ENCODE measurements at places on chromosomes 1 and 21.

- DNase-seq, result no peak
These were observed 1.5 kb downstream of the A3GALT2 start for GRCh38 chr1:33319186-33319948.

DNA sequence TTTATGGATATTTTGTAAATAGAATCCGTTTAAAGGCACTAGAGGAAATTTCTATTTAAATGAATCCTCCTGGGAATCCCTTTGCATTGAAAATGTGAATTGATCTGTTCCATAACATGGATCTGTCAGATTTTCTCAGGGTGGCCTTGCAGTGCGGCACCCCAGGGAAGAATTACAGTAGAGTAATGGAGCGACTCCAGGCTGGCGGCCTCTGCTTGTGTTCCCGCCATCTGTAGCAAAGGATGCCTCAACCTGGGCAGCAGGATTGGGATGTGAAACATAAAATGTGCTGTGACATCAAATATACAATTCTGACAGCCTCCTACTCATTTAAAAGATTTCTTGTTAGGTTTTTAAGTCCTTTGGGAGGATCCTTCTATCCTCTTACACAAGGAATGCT is 115.9 kb downstream of the RHOU start:
- DNase-seq, result no peak

DNA sequence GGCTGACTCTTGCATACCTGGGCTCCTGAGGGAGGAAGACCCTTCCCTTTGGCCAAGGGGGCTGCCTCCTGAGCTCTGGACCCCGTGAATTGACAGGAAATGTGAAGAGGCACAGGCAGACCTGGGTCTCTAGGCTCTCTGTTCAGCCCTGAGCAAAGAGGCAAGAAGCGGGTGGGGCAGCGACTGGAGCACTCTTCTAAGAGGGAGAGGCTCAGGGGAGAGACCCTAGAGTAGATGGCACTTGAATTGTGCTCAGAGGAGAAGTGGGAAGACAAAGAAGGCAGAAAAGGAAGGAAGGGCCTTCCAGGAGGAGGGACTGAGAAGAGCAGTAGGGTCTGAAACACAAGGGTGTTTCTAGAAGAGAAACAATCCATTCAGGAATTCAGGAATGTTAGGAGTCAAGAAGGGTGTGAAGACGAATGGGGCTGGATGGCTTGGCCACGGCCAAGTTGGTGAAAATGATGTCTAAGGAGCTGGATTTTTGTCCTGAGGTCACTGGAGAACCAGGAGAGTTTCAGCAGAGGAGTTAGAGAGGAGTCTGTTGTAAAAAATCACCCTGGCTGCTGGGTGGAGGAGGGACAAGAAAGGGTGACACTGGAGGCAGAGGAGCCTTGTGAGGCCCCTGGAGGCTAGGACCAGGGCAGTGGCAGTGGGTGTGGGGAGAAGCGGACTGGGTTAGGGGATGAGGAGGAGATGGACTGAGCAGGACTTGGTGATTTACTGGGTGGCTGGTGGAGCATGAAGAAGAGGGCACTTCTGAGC is 5.3 kb downstream of the TIE1 start:
- DNase-seq, result no peak

DNA sequence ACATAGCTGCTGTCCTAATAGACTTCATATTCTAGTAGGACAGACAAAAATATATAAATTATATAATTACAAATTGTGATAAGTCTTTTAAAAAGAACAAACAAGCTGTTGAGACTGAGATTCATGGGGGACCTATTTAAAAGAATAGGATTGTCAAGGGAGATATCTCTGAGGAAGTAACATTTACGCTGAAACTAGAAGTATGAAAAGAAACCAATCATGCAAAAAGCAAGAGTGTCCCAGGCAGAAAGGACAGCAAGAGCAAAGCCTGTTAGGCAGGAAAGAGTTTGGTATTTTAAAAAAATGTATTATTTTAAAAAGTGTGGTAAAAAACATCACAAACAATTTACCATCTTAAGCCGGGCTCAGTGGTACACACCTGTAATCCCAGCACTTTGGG is 9.1 kb upstream of the METTL13 start:
- DNase-seq, result no peak

DNA sequence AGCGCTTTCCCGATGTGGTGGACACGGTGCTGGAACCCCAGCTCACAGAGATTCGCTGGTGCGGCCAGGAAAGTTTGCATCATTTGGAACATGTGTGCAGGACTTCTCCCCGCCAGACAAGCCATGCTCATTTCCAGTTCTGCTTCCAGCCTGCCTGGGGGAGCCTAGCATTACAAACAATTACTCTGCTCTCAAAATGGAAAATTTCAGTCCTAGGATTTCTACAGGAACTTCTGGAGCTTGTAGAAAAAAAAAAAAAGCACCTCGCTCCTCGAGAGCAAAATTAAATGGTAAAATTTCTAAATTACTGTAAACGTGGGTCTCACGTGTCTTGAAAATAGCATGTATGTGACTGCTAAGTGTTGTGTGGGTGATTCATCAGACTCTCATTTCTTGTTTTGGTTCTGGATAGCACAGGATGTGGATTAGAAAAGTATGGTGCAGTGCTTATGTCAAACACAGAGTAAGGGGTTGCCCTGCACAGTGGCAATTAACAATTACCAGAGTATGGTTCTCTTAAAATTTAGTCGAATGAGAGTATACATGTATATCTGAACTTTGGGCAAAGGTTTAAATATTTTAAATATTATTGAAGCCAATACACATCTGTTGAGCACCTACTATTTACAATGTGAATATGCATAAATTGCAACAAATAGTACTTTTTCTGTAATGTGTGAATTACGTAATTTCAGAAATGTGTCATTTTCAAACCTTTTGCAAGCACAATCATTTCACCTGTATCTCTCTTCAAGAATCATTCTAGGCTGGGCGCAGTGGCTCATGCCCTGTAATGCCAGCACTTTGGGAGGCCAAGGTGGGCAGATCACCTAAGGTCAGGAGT is 61.8 kb upstream of the PTGFRN start:
- DNase-seq, result peak; percentile 83

DNA sequence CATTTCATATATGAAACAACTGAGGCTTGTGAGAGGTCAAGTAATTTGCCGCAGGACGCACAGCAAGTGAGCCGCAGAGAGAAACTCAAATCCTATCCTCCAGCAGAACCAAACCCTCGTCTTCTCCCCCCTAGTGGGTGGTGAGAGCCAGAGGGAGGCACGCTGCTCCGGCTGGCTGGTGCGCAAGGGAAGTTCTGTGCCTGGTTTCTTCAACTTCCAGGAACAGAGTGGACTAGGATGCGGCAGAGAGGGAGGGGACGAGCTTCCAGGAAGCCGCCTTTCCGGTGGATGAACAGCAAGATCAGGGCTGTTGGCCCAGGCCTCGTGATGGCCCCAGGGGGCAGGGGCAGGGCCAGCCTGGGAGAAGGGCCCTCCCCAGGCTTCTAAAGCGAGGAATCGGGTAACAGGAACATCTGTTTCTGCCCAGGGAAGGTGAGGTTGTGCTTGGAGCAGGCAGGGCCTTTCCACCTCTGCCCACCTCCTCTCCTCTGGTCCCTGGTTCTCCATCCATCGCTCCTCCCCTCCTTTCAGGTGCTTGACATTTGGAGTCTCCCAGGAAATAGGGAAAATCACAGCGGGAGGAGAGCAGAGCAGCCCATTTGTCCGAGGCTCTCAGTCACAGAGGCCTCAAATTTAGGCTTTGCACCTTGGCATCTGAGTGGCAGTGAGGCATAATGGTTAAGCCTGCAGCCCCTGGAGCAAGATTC is 16.8 kb upstream of the PDIK1L start:
- no peak for DNase-seq

DNA sequence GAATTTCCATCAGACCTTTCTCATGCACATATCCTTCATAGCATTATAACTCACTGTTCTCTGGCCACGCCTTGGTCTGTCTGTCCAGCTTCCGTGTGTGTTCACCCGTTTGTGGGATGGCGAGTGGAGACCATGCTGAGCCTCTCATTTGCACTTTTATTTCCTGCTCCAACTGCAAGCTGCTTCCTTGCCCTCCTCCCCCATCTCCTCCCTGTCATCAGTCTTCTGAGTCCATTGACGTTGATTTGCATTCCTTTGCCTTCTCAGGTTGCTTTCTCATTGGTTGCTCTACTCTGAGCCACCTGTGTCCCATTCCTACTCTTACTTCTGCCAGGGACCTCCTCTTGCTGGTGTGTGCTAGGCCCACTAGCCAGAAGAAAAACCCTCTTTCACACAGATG is 146.4 kb downstream of the NOS1AP start:
- no peak for DNase-seq

DNA sequence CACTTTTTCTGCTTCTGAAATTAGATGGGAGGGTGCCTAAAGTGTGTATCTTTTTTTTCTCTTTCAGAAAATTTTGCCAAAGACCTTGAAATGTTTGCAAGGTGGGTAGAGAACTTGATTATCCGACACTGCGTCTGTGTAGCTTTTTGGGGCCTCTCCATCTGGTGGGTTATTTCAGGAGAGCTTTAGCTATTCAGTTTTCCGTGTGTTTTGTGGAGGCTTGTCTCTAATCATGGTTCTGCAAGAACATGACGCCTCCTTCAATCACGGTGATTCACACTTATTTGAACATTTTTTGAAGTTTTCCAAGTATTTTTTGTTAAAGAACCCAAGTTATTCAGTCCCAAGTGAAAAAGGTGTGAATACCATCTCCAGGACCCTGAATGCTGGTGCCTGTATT is 4.4 kb downstream of the CENPS start:
- no peak for DNase-seq

DNA sequence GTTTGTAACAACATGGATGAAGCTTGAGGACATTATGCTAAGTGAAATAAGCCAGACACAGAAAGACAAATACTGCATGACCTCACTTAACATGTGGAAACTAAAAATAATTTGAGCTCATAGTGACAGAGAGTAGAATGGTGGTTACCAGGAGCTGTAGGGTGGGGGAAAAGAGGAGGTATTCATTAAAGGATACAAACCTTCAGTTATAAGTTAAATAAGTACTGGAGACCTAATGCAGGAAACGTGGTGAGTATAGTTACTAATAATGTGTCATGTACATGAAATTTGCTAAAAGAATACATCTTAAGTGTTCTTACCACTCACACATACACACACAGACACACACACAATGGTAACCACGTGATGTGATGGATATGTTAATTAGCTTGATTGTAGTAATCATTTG is 86.7 kb downstream of the NGF start:
- peak; percentile 89 for DNase-seq

- peak; percentile 96 for DNase-seq
These were observed 11.5 kb downstream of the MCL1 start for GRCh38 chr1:150567717-150568593.

GRCh38 chr21:44024887-44025353 is 12.8 kb downstream of the TRAPPC10 start:
- peak; percentile 51 for DNase-seq

DNA sequence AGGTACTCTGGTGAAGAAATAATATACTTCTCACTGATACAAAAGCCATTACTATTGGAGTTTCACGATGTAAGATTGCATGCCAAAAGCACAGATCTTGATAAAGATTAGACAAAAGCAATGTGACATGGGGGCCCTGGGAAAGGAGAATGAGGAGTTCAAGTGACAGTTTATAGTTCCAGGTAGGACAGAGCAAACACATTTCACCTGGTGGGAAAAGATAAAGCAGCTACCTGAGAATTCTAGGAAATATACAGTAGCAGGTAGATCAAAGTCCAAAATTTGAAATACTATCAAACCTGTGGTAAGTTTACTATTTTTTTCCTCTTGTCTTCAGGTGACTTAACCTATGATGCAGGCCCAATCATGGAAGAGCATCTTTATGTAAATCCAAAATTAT is 8.0 kb downstream of the OR2G3 start:
- DNase-seq, result no peak

- no peak for DNase-seq
These were observed 56.9 kb downstream of the TP53BP2 start for GRCh38 chr1:223788746-223789415.

DNA sequence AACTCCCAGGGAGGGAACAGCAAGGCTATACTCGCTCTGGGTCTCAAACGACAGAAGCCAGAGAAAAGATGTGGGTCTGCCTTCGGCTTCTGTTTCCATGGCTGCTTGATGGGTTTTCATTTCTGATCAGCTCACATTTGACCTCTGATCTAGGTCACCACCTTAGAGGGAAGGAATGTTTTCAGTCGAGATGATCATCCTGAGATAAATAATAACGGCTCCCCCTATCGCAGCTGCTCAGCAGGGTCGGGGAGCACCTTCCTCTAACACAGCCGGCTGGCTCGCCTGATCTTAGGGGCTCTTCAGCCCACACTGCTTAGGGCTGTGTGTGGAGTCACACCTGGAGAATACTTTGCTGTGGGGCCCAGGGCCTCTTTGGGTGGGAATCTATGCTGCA is 53.1 kb upstream of the ZNF648 start:
- DNase-seq, result no peak

DNA sequence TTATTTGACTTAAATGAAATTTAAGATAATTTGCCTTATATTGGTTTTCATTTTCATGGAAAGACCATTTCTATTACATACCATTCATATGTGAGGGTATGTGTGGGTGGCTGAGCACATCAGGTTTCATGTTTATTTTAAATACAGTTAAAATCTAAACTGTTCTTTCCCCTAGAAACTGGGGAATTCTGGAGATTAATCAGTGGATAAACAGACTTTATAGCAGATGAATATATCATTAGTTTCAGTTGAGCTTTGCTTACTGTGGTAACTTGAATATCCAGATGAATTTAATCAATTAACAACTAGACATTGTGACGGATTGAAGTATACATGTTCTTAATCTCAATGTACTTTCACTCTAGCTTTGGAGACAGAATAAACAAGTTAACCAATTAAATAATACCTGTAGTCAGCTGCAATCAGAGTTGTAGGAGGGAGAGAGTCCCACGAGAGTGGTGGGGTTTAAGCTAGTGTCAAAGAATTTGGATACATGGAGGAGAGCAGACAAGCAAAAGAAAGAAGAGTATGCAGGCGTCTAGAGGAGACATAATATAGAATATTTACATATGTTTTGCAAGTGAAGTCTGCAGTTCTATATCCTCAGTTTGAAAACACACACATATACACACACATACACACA is 97.6 kb downstream of the PDE4B start:
- no peak for DNase-seq

DNA sequence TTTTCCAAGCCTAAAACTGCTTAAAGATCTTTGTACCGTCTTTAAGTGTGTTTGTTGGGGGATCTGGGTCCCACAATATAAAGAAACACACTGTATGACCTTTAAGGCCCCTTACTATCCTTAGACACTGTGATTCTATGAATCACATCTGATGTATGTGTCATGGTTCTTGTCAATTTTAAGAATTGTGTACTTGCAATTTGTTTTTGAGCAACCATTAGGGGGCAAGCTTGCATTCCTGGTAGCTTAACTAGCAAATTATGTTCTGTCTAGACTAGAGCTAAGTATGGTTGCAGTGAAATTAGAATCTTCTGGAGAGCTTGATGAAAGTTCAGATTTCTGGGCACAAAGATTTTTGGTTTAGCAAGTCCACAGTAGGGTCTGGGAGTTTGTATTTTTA is 219.5 kb downstream of the TPR start:
- peak; percentile 85 for DNase-seq
